ENCODE measurements at places on chromosomes 5 and 9.

DNA sequence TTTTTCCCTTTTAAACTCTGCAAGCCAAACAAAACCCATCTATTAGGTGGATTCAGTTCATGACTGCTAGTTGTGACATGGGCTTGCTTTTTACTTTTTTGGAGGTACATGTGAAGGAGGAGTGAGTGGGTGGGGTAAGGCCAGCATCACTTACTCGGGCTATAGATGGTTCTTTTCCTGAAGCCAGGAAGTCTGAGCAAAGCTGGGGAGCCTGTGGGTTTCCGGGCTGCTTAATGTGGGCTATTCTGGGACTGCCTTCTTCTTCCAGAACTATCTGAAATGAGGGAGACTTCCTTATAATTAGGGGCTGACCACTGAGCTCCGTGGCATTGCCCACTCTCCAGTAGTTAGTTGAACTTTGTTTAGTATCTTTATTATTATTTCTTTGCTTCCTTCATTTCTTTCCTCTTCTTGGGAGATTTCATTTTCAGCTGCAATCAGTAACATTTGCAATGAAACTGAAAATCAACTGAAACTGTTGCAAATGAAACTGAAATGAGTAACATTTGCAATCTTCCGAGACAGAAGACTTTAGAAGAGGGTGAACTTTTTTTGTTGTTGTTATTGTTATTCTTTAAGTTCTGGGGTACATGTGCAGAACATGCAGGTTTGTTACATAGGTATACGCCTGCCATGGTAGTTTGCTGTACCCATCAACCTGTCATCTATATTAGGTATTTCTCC is 204.9 kb downstream of the LRRC70 start:
- no peak for DNase-seq

DNA sequence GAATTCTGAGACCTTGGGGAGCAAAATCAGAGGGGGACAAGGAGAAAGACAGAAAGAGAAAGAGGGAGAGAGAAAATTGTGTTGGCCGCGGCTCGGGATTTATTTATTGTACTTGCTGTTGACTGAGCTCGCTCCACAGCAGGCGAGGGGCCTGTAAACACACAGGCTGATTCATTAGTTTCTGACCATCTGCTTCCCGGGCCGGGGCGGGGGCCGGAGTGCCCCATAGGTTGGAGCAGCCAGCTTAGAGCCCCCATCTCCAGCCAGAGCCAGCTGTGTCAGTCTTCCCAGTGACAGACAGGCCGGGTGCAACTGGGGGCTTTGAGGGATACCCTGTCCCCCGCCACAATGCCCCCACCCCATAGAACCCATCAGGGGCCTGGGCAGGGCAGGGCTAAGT is 30.9 kb downstream of the NTNG2 start:
- peak; percentile 6 for DNase-seq

DNA sequence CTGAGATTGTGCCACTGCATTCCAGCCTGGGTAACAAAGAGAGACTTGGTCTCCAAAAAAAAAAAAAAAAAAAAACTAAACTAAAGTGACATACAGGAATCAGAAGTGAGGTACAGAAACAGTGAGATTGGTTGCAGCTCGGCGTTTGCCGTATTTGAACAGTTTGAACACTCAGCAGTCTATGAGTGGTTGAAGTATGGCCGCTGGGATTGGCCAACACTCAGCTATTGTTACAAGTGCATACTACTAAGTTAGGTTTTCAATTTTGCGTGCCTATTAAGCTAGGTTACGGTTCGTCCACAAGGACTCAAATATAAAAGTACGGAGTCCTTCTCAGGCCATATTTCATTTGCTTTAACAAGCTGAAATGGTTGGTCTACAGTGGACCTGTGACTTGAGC is 3.3 kb upstream of the TSC1 start:
- no peak for DNase-seq

- DNase-seq, result no peak
These were observed 57.1 kb downstream of the RPS23 start for GRCh38 chr5:82221020-82221419.

- DNase-seq, result no peak
These were observed 17.2 kb downstream of the TENT4A start for GRCh38 chr5:6730407-6730806.
